T-helper 1 cell (primary cell): ENCODE measurements at places on chromosomes 5 and 9.

GRCh38 chr5:138873466-138874221, 1.5 kb downstream of the LRRTM2 start:
- no peak for DNase-seq

DNA sequence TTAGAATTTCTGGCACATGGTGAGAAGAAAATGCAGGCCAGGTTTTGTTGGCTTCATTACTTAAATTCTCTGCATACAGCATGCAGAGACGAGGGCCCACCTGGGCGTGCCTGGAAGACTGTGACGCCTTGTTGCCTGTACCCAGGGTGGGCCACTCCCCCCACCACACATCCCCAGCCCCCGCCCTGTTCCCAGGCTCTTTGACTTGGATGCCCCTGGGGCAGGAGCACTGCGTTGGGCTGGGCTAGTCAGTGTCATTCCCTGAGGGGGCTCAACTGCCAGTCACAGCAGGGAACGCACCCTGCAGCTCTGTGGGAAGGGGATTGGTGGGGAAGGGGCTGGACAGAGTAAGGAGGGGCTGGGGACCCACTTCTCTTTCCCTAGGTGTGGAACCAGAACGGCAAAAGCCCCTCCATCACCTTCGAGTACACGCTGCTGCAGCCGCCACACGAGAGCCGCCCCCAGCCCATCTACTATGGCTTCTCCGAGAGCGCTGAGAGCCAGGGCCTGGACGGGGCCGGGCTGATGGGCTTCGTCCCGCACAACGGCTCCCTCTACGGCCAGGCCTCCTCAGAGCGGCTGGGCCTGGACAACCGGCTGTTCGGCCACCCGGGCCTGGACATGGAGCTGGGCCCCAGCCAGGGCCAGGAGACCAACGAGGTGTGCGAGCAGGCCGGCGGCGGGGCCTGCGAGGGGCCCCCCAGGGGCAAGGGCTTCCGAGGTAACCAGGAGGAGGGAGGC, 19.6 kb downstream of the ADAMTSL2 start:
- DNase-seq: no peak

- no peak for DNase-seq
Observed at GRCh38 chr5:10111571-10111970, 138.1 kb downstream of the ATPSCKMT start.

DNA sequence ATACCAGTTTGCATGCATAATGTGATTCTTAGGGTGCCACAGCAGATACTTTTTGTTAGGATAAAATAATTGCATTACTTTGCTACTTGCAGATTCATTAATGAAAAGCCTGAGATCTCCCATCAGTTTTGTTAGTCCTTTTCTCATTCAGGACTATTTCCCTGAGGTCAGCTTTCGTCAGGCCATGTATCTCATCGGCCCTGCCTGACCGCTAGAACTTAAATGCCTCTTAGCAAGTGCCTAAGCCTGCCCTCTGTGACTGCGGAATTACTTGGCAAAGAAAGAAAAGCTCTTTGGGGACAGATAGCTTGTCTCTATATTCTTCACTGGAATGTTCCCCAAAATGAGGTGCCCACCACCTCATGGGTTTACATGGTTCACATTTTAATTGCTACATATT, 147.8 kb downstream of the KCTD16 start:
- DNase-seq: no peak

DNA sequence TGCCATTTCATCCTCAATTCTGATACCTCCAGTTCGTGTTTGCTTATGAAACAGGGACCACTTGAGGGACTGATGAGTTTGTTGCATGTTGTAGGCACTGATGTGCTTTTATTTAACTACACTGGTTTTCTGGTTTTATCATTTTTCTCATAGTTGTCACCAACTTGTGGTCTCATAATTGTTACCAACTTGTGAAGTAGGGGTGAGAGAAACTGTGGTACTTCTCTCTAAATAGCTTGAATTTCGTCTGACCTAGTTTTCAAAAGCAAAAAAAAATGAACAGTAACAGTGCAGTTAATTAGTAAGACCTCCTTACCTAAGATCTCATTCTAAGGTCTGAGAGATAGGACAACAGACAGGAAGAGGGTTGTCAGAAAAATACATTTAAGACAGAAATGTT, 78.0 kb downstream of the ANXA2R start:
- DNase-seq: no peak

DNA sequence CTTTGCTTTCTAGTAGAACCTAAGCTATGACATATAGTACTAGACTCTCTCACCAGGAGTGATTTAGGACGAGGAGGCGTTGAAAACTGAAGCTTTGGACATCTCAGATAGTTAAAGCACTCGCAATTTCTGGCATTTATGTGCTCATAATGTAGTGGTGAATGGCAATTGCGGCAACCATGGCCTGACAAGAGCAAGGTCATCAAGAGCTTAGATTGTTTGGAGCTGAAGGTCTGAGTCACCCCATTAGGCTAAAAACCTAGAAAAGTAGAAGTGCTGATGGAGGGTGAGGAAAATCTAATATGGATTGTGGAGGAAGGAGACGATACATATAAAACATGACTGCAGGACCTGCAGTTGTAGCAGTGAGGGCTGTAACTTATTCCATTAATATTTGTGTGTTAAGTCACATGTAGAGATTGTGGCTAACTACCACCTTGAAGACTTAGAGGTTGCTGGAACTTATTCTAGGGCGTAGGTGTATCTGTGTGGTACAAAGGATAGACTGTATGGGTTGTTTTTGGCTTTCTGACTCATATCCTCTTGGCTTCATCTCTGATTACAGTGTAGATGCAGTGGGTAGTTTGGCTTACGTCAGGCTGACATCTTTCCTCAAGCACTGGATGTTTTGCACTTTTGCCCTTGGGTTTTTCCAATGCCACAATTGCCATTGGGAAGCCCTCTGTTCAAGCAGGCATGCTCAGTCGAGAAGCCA, 138.9 kb upstream of the CDKN2B start:
- no peak for DNase-seq

DNA sequence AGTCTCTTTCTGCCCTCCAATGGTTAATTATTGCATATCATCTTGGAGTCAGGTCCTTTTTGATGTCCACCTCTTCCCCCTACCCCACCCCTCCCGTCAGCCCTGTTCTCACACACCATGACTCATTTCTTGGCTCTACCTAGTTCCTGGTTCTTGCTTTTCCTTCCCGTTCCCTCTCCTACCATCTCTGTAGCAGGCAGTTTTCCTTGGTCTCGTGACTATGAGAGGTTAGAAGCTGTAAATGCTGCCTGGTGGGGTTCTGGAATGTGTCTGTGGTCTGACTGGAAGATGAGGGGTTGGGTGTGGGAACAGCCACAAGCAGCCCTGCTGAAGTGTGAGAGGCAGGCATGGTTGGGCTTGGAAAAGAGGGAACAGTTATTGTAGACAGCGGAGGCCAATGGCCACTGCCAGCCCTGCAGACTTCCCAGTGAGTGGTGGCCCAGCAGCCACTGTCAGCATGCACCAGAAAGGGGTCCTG, 18.2 kb downstream of the SLC22A5 start:
- no peak for DNase-seq

DNA sequence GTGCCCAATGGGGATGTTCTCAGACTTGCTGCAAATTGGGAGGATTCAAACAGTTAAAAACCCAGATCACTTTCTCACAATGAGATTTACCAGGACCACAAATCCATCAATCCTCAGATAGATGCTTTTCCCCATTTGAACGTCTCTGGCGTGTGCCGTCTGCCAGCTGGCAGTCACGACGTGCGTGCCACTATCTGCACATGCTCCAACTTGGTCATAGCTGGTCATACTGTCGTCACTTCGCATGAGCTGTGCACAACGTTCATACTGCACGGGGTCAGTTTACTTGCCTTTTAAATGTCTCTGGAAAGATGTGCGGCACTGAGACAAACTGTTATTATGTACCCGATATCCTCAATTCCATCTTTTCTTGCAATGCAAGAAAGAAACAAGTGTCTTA, 118.3 kb upstream of the RAPGEF1 start:
- no peak for DNase-seq

- no peak for DNase-seq
Observed at GRCh38 chr9:26650325-26650724, 242.3 kb downstream of the CAAP1 start.

DNA sequence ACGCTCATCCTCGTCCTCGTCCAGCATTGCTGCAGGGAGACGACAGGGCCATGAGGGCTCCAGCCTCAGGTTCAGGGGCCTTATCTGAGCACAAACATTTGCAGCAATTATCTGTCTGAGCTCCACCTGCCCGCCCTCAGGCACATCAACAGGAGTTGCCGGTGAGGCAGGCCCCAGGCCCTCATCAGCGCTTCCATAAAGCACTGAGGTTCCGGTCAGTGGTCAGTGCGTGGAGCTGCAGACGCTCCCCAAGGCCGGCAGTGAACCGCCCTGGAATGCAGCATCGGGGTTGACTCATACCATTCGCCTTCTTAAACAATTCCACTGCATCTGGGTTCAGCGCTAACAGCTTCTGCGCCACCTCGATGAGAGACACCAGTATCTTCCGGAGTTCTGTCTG, 15.2 kb downstream of the UBAC1 start:
- DNase-seq: no peak

DNA sequence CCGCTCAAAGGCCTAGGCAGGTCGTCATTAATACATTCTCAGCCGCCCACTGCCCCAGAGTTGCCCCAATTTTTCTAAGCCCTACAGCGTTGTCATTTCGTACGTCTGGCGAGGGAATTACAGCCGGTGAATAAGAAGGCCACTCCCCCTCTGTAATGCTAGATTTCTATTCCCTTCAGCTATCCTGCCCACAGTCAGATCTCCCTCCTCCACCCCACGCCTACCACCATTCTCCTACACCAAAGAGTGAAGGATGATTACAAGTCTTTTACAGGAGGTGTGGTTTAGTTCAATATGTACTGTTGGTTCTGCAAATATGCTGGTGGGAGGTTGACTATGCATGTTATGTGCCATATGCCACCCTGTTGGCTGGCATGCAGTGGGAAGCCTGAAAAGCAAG, 83.7 kb upstream of the SMIM15 start:
- no peak for DNase-seq

DNA sequence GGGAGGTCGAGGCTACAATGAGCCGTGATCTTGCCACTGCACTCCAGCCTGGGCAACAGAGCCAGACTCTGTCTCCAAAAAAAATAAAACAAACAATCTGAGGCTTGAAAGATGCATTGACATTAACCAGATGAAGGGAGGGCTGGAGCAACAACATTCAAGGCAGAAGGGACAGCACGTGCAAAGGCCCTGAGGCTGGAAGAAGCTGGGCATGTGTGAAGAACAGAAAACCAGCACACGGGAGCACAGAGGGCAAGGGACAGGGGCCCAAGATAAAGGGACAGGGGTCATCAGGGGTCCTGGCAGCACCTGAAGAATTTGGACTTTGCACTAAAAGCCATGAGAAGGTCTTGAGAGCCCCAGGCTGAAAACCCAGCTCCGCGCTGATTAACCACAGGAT, 3.3 kb downstream of the PTGES start:
- DNase-seq: no peak

DNA sequence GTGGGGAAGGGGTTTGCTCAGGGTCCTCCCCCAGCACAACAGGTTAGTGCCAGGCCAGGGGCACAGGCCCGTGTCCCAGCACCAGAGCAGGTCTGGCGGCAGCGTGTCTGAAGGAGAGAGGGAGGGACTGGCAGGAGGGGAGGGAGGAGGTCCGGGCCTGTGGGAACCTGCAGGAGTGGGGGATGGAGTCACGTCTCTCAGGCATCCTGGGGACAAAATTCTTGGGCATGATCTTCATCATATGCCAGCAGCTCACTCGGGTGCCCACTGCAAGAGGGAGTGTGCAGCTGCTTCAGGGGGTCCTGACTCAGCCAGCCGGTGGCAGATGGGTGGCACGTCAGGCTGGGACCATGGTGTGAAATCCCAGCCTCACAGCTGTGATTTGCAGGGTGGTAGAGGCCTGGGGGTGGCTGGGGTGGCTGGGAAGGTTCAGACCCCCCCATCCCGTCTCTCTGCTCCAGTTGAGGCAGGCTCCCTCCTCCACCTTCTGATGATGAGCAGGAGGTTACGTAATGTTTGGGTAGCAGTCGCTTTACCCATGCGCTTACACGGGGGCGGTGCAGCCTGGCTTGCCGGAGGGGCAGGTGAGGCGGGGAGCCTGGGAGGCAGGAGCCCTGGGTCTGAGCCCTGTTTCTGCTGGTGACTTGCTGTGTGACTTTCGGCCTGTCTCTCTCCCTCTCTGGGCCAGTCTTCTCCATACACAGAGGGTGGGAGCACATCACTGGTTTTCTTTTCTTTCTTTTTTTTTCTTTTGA, 40.5 kb downstream of the NCS1 start:
- DNase-seq: no peak

- no peak for DNase-seq
Observed at GRCh38 chr9:116087246-116087645, 66.3 kb upstream of the PAPPA start.

GRCh38 chr9:21205204-21205603, 1.7 kb downstream of the IFNA10 start:
- no peak for DNase-seq

DNA sequence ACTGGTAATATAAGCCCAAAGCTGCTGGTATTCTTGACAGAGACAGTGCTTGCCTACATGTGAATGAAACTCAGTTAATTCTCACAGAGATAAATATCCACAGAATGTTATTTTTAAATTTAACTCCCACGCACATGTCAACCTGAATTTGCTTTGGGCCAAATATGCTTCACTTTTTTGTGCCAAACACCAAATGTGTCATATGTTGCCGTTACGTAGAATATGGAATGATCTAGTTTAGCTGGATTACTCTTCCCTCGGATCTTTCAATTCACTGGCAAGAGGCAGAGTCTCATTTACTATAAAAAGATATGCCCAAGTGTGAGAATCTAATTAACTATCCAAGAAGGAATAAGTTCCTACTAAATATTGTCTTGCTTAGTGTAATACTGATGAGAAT, 933.4 kb upstream of the COX7C start:
- no peak for DNase-seq

- DNase-seq: no peak
Observed at GRCh38 chr5:108384741-108385140, 2.8 kb upstream of the FBXL17 start.

GRCh38 chr5:168055141-168055683, 236.2 kb upstream of the WWC1 start:
- DNase-seq: no peak

DNA sequence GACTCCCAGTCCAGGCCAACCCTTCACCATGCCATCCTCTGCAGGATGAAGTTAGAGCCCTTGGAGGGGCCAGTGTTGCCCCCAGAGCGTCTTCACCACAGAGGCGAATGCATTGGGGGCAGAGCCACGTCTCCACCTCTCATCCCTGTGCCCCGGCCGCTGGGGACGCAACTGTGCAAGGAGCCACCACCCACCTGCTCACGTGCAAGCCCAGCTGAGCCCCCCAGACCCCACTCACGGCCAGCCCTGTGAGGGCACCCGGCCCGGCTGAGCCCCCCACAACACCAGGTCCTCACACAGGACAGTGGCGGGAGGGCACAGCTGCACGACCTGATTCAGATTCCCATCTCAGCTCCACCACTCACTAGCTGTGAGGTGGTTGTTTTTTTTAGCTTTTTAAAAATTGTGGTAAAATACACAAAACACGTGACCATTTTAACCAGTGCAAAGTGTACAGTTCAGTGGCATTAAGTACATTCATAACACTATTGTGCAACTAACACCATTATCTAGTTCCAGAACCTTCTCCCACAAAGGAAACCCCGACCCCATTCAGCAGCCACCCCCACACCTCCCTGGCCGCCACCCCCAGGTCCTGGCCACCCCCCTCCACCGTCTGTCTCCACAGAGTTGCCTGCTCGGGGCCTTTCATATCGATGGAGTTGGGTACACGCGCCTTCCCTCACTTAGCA, 33.5 kb upstream of the UBAC1 start:
- DNase-seq: no peak

GRCh38 chr5:95238560-95239325, 46.2 kb downstream of the MCTP1 start:
- DNase-seq: no peak

GRCh38 chr5:122805481-122805880, 30.6 kb downstream of the SNX2 start:
- no peak for DNase-seq
